AG09319 (cell line): ENCODE measurements at places on chromosomes 16 and 17.
A peak's percentile ranks its signal among the peaks of the same experiment; 100 is the strongest.

- DNase-seq = peak; percentile 50
Observed at GRCh38 chr17:50289278-50289677, 15.0 kb downstream of the TMEM92 start.

DNA sequence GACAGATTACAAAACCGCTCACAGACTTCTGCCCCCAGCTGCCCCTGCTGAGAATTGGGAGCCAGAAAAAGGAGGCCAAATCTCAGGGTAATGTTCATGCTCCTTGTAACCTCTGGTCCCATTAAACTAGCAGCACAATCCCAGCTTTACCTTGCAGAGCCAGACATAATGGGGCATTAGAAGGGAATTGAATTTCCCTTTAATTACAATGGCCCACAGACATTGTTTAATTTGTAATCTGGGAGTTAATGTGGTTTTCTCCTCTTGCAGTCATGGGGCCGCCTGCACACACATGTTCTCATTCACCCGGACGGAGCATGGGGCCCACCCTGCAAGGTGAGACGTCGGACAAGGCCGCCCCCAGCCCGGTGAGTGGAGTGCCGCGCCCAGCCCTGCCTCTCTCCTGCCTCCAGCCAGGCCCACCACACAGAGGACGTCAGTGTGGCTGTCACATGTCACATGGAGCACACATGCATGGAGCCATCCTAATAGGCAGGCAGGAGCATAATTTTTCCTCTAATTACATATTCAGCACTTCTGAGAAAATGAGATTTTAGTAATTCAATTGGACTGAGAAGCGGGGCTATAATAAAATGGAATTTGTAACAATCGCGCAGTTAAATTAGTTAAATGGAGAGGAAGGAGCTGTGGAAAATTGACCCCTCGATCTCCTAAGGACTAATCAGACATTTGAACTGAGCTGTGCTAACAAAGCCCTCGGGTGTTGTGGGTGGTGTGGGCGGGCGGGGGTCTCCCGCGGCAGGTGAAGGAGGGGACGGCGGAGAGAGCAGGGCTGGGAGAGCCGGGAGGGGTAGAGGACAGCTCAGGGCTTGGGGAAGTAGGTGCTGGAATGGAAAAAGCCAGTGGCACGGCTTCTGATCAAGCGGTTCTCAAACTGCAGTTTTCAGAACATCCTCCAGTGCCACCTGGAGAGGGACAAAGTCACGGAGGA is 87.7 kb downstream of the ENGASE start:
- DNase-seq = no peak

- no peak for DNase-seq
Observed at GRCh38 chr17:34580685-34581445, 1.5 kb downstream of the TMEM132E start.

DNA sequence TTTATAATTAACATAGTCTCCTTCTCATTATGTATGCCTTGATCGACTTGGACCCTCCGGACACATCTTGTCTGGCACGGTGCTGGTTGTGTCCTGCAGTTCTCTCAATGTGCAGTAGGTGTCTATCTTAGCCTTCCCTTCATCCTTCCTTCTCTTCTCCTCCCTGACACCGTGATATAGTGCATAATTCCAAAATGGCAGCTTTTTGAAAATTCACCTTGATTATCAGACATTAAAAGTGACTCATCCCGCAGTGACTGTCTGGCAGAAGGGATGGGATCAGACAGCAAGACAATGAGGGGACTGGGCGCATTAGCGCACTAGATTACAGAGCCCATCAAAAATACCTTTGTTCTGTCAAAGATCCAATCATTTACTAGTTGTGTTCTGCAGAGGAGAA is 70.0 kb upstream of the PMFBP1 start:
- peak; percentile 12 for DNase-seq

DNA sequence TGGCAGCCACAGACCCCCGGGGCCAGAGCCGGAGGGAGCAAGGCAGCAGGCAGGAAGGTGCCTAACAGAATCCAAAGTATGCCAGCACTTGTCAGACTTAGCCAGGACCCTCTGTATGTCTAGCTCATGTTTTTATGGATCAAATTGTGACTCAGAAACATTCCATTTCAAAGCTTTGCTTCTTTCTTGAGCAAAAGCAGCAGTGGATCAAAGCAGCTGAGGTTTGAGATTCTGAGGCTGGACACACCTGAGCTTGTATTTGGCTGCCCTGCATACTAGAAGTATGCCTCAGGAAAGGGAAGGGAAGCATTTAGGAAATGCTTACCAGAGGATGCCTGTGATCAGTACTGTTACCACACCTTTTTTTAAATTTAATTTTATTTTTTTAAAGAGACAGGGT is 5.7 kb upstream of the MYO1C start:
- DNase-seq = no peak

- no peak for DNase-seq
Observed at GRCh38 chr17:42285346-42286050, 2.8 kb upstream of the STAT5A start.

- no peak for DNase-seq
Observed at GRCh38 chr17:41773190-41773588, 13.3 kb downstream of the JUP start.

DNA sequence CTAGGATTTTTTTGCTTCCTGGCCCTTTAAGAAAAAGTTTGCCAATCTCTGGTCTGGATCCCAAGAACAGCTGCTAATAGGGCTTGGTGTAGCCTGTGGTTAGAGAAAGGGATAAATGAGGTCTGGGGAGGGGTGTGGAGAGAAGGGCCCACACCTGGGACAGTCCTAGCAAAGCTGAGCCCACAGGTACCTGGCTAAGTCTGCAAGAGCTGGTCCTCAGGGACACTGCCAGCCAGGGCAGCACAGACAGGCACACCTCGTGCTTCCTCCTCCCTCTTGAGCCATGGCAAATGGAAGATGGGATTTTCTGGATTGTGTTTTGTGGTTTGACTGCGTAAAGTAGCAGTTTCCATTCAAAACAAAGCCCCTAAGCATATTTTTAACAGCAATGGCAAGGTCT is 217.5 kb downstream of the SOX9 start:
- DNase-seq = no peak

DNA sequence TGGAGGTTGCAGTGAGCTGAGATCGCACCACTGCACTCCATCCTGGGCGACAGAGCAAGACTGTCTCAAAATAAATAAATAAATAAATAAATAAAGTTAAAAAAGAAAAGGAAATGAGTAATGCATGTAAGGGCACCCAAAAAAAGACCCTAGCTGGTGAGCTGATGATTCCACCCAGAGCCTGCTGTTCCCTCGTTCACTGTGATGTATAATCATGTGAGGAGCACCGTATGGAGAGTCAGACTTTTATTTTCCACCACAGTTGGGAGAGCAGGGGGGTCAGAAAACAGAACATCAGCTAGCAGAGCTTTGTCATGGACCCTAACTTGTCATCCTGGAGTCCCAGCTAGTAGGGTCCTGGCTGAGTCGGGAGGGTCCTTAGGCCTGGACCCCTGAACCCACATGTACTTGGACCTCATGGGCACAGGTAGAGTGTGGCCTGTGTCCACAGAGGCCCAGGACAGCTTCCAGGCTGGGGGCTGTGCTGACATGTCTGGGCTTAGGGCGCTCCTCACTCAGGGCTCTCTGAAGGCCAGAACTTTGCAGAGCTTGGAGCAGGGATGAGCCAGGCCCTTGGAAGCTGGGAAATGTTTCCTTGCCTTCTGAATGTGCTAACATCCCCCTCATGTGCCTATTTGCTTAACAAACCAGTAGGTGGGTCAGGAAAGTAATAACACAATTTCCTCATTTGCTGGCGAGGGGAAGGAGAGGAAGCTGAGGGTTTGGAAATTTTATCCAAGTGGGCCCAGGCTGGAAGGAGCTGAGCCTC is 18.8 kb upstream of the LASP1NB start:
- no peak for DNase-seq

DNA sequence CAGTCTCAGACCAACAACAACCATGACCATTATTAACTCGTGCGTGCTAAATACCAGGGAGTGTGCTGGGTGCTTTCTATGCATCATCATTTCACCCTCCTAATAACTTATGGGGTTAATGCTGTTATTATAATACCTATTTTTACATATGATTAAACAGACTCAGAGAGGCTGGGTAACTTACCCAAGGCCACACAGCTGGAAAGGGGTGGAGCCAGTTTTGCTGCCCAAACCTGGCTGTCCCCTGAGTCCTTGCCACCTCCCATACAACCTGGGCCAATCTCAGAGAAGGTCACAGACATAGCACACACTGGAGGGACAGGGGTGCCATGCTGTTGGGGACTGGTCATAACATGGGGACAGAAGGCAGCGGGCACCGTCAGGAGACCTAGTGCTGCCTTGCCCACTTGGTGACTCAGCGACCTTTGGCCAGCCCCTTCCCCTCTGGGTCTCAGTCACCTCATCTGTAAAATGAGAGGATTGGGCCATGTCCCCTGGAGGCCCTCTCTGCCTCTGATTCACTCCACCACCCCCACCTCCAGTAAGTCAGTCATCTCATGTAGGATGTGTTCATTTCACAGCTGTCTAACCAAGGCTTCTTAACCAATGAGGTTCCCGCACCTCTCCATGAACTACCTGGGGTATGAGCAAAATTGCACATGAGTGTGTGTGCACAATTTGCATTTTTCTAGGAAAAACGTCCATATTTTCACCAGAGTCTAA is 11.4 kb upstream of the FADS6 start:
- DNase-seq = no peak

- no peak for DNase-seq
Observed at GRCh38 chr16:85903559-85903958, 4.6 kb downstream of the IRF8 start.

DNA sequence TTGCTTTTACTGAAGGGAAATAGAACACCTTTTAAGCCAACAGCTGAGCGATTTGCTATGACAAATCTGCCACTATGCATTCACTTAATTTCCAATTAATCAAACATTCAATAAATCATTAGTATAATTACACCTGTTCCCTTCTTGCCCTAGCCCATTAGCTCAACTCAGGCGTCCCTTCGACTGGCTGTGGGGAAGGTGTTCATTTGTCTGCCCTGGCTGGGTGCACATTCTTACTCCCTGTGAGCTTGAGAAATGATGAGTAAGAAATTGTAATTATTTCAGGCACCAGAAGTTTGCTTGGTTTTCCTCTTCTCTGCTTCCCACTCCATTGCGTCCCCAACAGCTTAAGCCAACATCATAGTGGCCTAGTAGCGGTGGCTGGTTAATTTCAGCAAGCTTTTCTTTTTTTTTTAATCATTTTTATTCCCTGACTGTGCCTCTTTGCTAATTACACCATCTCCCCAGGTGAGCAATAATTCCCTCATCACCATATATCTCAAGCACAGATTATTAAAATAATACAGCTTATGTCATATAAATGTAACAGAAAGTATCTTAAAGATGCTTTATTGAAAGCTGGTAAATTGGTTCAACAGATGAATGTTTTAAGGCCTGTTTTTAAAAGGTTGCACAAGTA is 623.9 kb upstream of the RBFOX1 start:
- no peak for DNase-seq

DNA sequence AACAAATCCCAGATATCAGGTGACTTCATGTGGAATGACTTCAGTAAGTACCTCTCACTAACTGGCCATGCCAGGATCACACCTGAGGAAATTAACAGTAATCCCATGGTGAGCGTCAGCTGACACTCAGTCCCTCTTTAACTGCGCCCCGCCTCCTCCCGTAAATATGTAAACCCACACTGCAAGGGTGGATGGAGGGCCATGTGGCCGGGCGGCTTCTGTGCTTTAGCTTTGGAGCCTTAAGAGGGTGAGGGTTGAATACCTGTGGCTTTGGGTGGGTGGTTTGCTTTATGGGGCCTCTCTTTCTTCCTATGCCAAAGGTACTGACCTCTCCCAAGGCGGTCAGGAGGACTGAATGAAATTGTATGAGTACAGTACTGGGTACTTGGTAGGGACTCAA is 141.7 kb downstream of the MRM1 start:
- DNase-seq = no peak
